Stimulated activated CD4-positive, alpha-beta T cell treated with anti-CD3 and anti-CD28 coated beads, Interleukin-12 subunit alpha, Interleukin-12 subunit beta, amount 100 ng/mL, for 4 hours (primary cell): ENCODE measurements at places on chromosomes 7 and 10.

- DNase-seq = peak; percentile 1
Measured at GRCh38 chr7:116316838-116317628, 106.7 kb downstream of the TES start.

GRCh38 chr7:8216334-8216690, 45.7 kb downstream of the ICA1 start:
- no peak for DNase-seq

GRCh38 chr7:56091591-56091990, 1.2 kb downstream of the PHKG1 start:
- no peak for DNase-seq

- DNase-seq = peak; percentile 51
Measured at GRCh38 chr10:133378251-133379096, 588 bp upstream of the PAOX start.

DNA sequence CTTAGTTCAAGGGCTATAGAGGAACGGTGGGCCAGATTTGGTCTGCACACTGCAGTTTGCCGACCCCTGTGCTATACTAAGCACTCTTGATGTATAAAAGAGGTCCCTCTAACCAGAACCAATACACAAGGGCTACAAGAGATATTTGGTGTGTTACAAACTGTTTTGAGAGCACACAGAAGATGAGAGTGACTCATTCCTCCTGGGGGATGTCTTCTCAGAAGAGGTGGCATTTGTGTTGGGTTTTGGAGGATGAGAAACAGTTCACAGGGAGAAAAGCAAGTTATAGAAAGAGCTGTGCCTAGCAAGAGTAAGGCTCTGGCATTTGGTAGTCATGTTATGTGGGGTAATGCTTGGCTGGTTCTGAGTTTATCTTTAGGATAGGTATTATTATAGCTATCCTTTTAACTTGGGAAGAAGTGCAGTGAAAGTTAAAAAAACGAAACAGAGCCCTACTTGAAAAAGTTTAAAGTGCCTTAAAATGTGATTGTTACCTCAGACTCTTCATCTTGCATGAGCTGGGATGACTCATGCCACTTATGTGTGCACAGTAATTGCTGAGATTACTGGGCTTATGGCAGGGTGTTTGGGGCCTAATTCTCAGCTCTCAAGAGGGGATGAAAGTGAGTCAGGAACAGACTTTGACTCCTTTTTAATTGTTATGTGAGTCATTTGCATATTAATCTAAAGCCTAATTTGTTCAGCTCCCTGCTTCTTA, 160.4 kb downstream of the KIF20B start:
- no peak for DNase-seq

DNA sequence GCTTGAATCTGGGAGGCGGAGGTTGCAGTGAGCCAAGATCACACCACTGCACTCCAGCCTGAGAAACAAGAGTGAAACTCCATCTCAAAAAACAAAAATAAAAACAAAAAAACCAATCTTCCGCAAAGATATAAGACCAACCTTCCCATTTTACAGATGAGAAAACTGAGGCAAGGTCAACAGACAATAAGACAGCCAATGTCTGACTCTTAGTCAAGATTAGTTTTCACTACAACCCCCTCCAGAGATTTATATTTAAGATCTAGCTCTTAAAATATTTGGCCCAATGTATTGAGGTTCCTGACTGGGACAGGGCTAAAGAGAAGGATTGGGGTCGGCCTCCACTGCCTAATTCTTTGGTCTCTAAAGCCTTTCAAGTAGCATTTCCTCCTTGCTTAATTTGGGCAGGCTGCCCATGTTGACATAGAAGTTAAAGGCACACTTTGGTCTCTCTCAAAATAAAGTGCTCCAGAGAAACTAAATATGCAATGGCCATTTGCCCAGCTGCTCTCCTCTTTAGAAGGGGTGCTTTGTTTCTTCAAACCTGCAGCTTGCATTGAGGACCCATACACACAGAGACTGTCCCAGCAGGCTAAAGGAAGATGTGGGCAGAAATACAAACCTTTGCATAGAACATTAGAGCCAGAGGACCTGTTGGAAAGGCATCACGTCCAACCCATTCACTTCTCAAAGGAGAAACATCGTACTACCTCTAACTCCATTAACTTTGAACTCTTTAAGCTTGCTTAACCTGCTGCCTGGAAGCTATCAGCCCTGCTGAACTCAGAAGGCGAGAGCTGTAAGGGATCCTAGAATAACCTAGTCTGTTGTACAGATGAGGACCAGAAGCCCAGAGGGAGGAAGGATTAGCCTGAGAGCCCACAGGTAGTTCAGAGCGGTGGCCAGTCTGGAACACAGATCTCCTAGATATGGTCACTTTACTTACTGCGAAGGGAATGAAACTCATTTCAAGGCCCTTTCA, 3.9 kb downstream of the TECTB start:
- no peak for DNase-seq

DNA sequence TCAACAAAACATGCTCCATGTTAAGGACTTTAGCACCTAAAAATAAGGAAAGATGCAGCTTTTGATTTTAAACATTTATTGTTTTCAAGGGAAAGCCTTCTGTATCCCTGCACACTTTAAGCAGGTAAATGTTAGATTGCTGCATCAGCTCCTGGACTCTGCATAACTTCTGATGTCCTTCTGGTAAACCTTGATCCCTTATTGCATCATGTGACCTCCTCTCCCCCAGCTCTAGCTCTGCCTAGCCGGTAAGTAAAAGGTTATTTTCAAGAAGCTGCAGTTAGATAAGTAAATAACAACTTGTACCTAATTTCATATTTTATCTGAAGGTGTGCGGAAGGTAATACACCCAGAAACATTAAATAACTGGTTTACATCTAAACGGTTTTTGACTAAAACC, 37.5 kb downstream of the PDK4 start:
- no peak for DNase-seq

DNA sequence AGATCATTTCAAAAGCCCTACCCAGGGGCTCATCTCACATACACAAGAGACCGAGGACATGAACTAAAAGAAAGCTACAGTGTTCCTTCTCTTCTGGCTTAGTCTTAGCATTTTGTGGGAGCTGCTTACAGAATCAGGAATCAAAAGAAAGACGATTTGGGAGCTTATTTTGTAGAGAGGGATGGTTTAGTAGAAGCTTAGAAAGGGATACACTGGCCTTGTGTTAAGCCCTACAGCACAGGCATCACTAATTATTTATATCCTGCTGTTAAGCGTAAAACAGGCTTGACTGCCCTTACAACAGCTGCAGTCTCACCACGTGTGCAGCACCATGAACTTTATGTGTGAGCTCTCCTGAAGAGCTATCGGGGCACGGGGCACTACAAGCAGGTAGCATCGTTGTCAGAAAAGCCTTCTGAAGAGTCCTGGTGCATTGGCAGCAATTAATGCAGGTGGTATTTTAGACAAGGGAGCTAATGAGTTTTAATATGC, 798.3 kb downstream of the NXPH1 start:
- no peak for DNase-seq
